Activated CD4-positive, alpha-beta T cell treated with anti-CD3 and anti-CD28 coated beads, Interleukin-2, amount 50 U/mL, for 48 hours (primary cell): ENCODE measurements at places on chromosomes 13 and 19.
A peak's percentile ranks its signal among the peaks of the same experiment; 100 is the strongest.

- no peak for DNase-seq
Measured at GRCh38 chr19:1396768-1397679, 4.3 kb downstream of the GAMT start.

DNA sequence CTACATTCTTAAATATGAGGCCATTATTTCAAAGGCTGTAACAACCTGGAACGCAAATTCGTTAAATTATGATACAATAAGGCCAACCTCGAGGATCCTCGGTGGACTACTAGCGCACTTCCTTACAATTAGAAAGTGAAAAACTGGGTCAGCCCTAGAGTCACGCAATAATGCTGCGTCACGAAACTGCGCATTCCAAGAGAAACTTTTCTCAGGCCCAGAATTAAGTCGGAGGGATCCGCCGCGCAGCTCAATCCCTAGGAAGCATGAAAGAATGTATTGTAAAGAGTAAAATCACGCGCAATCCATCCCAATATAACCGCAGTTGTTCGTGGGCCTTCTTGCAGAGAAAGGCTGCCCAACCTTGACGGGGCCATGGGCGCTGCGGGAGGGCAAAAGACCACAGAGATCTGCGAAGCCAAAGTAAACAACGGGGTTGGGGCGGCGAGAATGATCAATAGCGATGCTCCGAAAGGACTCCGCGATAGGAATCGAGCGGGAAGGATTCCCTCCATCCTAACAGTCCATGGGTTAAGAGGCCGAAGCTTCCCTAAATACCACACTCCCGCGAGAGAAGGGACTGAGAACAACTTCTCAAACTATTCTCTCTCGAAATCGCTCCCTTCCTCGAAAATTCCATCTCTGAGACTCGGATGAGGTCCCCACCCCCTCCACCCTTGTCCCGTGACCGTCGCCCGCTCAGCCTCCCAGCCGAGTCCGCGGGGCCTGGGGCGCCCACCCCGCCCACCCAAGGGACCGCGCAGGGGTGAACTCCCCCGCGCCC is 564 bp downstream of the SPART start:
- DNase-seq, result peak; percentile 45

DNA sequence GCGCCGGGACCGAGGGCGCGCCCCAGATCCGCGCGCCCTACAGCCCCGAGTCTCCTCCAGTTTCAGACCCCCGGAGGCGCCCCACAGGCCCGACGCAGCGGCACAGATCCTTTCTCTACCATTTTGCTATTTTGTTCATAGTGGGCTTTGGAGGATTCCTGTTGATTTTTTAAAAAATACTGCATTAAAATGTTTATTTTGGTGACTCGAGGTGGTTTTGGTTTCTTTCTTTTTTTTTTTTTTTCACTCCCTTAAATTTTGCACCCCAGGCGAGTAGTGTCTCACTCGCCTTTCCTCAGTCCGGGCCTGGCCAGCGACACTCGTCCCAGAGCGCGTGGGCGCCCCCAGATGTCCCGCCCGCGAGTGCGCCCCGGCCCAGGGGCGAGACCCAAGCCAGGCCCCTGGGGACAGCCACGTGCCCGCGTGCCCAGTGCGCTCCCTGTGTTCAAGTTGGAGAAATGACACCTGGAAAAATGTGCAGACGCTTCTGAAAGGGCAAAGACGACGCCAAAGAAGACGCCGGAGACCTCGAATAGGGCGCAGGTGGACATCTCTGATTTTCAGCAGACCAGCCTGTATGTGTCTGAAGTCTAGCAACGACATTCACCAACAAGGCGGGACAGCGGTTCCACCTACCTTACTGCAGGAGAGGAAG is 471 bp upstream of the INSR start:
- DNase-seq, result peak; percentile 37

DNA sequence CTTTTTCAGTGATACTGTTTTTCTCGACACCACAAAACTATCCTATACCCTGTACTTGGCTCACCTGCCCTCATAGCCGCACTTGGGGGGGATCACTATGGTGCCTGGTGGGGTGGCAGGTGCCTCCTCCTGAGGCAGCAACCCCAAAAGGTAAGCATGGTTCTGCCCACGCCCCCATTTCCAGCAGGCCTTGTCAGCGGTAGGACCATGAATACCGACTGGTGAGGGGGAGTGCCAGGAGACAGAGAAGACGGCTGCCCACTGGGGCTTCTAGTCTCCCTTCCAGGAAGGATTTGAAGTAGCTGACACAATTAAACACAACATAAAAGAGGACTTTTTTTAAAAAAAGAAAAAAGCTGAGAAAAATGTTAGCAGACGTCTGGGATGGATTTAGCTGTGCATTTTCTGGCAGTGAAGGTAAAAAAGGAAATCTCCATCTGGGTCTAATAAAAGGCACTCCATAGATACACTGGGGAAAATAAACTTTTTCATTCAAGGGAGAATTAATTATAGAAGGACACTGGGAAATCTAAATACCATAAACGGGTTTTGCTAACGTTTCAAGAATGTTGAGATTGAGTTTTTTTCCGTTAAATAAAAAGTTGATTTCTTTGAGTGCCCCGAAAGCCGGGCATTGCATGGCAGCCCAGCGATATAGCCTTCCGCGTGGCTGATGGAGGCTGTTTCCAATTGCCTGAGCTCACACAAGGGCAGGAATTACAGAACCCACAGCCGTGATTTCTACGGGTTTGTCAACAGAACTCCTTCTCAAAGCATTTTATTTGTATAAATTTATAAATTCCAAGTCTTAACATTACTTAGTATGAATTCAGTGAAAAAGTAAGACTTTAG is 45.1 kb downstream of the ATP11A start:
- DNase-seq, result no peak

GRCh38 chr19:12064590-12065538 is at the start of gene ZNF844:
Gene ZNF844, plus strand, starts transcription at chr19:12064731. Its CDS starts 143 bp downstream, at chr19:12064874.
- DNase-seq, result peak; percentile 88

DNA sequence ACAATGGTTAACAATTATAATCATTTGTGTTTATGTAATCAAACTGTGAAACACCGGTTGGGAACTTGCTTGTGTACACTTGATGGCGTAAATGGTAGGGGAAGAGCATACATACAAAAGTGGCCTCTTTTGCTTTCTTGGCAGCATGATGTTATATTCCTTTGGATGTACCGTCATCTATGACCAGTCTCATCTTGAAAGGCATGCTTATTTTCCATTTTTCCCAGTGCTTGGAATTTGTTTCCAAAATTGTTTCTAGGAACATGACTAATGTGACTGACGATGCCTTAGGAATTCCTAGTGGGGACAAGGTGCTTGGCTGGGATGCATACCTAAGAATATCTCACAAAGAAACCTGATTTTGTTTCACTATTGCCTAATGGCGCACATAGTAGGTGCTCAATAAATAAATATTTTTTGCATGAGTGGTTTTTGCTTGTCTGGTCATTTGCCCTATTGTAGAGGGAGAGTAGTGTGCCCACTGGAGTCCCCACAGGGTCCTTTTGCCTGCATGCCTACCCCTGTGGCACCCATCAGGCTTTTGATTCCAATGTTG is 45.5 kb downstream of the SAE1 start:
- no peak for DNase-seq

DNA sequence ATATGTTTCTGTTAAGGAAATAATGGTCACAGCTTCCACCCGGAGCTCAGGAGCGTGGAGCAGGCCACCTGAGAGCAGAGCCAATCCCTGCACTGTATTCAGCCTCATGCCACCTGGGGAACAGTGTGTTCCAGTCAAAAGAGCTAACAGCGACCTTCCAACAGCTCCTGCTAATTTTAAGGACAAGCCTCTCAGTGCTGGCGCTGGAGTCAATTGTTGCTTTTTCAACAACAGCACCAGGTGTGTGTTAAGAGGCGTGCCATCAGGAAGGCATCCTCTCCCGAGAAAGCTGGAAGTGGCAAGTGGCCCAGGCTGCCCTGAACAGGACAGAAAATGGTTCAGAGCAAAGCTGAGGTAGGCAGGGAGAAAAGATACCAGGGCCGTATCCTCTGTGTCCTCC is 102.0 kb downstream of the CACNA1A start:
- DNase-seq, result no peak

- DNase-seq, result peak; percentile 60
Measured at GRCh38 chr19:35828692-35829301, 16.2 kb upstream of the PRODH2 start.

DNA sequence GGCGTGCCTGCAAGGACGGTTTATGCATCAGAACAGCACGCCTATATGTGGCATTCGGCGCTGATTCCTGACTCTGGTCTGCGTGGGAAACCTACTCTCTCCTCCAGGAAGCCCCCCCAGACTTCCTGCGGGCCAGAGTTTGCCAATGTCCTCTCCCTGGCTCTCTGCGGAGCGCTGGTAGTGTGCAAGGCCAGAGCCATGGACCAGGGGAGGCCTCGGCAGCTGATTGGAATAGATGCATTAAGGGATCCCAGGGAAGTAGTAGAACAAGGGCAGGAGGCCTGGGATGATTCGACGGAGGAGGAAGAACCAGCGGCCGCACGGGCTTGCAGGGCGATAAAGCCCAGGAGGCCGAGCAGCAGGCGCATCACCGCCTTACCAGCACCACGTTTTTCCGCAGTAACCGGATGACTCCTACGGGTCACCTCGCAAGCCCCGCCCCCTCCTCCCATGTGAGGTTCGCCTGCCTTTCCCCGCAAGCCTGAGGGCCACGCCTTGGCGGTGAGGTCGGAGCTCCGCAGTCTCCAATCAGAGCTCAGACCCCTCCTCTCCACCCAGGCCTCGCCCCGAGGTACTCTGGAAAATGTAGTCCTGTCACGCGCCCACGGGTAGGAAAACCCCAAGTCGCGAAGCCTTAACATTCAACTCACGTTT is 5.0 kb downstream of the CLEC11A start:
- peak; percentile 80 for DNase-seq

GRCh38 chr13:79451500-79451962 is 29.4 kb upstream of the NDFIP2 start:
- DNase-seq, result peak; percentile 92

GRCh38 chr13:73991384-73991783 is 142.8 kb downstream of the KLF12 start:
- DNase-seq, result no peak

GRCh38 chr19:2747349-2747748 is 7.5 kb upstream of the SLC39A3 start:
- no peak for DNase-seq

- DNase-seq, result peak; percentile 97
Measured at GRCh38 chr19:3761382-3762129, at the start of gene APBA3. Gene APBA3, minus strand, starts transcription at chr19:3761692. Its CDS starts 1,428 bp downstream, at chr19:3760264.
